Activated effector memory CD4-positive, alpha-beta T cell treated with anti-CD3 and anti-CD28 coated beads, Interleukin-2, amount 50 U/mL, for 16 hours (primary cell): ENCODE measurements at places on chromosomes 2 and 18.

DNA sequence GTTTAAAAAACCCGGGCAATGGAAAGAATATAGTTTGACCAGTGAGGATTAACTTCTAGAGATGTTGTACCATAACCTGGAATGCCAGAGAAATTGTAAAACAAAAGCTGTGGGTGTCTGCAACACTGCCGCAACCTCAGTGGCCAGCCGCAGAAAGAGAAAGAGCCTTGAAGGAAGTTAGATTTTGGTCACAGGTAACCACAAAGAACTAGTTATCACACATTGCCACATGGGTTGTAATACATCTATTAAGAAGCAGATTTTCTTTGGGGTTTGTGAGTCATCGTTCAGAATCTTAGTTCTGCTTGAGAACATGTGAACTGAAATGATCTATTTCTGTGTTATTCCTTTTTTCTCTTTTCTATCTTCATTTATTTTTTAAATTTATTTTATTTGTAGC, 222.9 kb upstream of the AGAP1 start:
- DNase-seq: peak; percentile 67

- no peak for DNase-seq
Measured at GRCh38 chr2:201049455-201049854, 22.0 kb downstream of the HYCC2 start.

DNA sequence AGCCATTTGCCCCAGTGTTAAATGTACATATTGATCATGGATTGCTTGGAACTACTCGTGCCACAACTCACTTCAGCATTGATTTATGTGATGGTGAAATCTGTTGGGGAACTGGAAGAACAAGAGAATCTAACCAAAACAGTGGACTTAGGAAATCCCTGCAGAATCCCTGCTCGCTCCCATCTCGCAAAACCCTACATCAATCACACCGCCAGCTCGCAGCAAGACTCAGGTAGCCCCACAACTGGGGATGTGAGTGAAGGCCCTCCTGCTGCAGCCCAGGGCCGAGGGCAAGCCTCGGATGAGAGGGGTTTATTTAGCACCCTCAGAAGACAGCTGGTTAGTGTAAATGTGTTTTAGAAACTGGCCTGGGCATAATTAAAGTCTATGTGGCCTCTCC, 171.6 kb downstream of the ANAPC1 start:
- no peak for DNase-seq

DNA sequence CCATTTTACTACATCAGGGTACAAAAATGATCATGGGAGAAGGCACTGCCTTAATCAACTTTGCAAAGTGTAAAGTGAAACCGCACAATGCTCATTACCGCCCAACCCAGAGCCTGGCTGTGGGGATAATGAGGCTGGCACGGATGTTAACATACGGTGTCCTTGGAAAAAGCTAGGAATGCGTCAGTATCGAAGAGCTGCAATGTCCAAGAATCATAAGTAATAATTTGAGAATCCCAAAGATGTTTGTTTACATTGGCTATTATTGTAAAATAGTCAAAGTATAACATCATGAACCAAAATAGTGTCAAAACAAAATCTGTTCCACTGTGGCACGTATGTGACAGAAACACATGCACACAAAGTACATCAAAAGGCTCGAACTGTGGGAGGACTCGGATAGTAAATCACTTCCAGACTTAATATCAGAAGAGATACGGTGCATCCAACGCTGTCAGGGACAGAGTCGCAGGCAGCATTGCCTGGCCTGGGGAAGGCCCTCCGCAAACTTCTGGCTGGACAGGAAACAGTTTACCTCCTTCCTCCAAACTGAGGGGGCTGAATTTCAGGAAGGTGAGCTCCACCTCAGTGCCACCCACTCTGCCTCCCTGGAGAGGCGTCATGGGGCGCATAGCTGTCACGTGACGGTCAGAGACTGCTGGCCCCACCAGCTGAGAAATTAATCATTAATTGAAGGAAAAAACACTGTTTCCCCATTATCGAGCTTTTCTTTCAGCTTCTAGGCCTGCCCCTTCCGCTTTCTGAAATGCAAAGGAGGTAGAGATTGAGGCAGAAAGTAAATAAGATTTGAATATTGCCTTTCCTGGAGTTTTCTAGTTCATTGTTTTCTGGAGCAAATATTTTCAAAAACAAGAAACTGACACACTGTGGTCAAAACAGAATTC, 1.8 kb upstream of the ID2 start:
- peak; percentile 69 for DNase-seq

- DNase-seq: no peak
Measured at GRCh38 chr2:202290970-202291369, 25.4 kb downstream of the NOP58 start.

GRCh38 chr2:210318891-210319290, 3.9 kb upstream of the MYL1 start:
- DNase-seq: no peak

DNA sequence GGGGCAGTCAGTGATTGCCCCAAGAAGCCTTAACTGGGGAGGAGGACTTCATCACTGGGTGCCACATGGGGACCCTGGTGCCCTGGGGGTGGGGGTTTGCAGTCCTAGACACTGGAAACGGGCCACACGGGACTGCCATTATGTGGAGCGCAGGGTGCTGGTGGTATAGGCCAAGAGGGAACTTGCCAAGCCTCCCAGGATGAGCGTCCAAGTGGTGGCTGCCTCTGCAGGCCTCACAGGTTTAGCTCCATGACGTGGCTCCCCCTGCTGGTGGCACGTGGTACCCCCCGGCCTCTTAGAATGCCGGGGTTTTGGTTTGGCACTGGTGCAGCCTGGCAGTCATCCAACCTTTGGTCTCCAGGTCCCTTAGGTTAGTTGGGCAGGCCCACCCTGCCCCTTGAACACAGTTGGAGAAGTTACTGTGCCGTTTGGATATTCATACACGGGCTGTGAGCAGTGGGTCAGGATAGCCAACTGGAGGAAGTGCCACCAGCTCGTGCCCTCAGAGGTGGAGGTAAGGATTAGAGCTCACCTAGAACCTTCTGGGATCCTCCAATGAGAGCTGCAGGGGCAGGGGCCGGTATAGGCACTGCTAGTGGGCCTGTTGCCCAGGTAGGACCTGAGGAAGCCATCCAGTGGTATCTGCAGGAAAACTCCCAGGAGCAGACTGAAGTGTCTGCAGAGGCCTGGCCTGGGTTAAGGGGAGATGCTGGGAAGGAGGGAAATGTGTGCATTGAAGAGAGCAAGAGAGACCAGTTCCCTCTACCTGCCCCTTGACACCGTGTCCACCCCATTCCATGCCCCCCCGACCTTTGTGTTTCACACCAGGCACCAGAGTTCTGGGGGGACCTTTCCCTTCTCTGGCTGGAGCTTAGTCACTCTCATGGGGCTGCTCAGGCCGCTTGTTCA, 5.7 kb downstream of the PTMA start:
- peak; percentile 96 for DNase-seq

- no peak for DNase-seq
Measured at GRCh38 chr2:217688494-217688893, 314.3 kb downstream of the TNS1 start.
